ACHN (cell line): ENCODE measurements at places on chromosomes 3 and 15.

DNA sequence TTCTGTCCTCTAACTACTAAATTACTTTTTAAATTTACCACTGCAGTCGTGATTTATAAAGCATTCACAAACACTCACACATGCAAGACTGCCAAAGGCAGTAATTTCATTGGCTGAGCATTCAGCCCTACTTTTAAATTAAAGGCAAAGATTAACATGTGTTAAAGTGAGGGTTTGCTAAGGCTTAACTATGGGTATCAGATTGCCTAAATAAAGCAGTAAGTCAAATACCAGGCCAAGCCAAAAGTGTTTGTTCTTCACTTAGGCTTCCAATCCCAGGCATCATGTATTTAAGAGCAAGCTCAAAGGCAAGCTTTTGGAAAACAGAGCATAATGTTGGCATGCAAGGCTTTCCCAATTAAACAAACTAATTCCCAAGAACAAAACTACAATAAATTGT is 187.3 kb downstream of the SUCNR1 start:
- no peak for DNase-seq

DNA sequence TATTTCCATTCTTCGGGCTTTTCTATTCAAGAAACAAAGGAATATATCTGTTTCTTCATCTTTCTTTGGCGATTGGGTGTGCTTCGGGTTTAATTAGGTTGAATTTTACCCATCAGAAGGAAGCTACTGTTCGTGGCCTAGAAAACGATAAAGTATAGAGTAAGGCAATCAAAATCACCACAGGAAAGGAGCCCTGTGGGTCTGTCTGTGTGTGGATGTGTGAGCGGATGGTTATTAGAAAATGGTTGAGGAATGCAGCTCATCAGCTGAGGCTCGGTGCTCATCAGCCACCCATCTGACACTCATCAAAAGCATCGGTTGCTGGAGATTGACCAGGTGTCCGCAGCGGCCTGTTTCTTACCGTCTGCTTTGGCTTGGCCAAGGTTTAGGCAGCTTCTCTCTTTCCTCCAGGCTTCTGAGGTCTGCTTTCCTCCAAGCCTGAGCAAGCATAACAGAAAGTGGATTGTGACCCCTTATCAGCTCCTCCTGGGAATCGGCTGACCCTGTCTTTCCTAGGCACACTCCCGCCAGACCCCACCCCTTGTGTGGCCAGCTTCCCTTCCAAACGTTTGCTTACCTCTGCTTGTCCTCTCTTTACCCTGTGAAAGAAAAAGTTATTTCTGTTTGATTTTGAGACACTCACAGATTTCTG is 17.6 kb upstream of the ISLR start:
- DNase-seq, result no peak

DNA sequence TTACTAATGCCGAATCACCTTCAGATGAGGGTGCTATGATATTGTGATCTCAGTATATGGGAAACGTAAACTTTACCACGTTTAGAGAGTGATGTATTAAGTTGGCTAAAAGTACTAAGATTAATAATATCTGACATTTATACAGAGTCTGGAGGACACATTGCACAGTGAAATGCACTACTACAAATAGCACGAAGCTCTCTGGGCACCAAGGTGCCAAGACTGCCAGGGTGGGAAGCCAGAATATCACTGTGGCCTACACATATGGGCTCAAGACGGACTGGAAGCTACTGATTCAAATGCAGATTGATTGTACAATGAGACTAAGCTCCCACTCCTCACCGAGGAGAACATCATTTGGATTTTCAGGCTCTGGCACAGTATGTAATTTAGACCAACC is 113.3 kb upstream of the LIPC start:
- DNase-seq, result no peak

GRCh38 chr3:167318306-167318705 is 61.8 kb downstream of the ZBBX start:
- no peak for DNase-seq

GRCh38 chr15:65888981-65889380 is 19.7 kb downstream of the RAB11A start:
- DNase-seq, result no peak

- peak; percentile 3 for DNase-seq
Observed at GRCh38 chr3:140219923-140220452, 285.0 kb downstream of the CLSTN2 start.

- no peak for DNase-seq
Observed at GRCh38 chr3:42183991-42184632, 81.9 kb downstream of the CCK start.

DNA sequence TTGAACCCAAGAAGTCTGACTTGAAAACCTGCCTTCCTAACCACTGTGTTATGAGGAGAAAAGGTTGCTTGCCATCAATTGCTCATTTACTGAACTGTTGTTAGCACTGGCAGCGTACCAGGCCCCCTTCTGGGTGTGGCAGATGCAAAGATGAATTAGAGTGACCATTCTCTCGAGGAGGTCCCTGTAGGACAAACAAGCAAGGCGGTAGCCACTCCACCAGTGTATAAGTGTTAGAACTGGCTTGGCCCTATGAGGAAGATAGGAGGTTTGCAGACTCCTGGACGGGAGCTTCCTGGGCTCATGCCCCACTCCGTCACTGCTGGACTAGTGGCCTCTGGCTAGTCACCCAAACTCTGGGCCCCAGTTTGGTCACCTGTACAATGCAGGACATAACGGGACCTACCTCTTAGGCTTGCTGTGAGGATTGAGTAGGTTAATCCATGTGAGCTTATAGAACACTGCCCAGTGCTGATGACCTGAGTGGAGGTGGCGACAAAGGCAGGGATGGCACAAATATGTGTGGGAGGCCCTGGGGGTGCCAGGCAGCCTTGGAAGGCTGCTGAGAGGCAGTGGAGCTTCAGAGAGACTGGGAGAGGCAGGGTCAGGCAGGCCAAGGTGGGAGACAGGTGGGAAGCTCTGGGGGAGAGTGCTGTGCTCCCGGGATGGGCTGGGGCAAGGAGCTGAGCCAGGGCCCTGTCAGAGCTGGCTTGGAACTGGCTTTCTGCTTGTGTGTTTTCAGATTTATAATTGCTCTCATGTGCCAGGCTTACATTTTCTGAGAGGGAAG is 145.9 kb downstream of the DNAJB8 start:
- no peak for DNase-seq

DNA sequence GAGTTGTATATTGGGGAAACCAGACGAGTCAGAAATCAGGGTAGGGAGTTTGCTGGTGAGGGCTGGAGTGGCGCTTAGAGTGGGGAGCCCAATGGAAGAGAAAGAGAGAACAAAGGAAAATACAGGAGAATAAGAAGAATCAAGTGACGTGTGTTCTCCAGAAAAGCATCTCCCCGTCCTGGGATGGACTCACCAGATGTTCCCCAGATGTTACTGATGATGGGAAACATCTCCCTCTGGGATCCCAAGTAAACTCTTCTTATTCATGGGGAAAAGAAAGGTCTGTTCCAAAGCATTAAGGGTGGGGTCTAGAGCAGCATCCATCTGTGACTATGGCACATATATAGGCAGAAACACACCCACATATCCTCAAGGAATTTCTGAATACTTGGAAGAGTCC is 3.0 kb upstream of the CSRNP1 start:
- no peak for DNase-seq

DNA sequence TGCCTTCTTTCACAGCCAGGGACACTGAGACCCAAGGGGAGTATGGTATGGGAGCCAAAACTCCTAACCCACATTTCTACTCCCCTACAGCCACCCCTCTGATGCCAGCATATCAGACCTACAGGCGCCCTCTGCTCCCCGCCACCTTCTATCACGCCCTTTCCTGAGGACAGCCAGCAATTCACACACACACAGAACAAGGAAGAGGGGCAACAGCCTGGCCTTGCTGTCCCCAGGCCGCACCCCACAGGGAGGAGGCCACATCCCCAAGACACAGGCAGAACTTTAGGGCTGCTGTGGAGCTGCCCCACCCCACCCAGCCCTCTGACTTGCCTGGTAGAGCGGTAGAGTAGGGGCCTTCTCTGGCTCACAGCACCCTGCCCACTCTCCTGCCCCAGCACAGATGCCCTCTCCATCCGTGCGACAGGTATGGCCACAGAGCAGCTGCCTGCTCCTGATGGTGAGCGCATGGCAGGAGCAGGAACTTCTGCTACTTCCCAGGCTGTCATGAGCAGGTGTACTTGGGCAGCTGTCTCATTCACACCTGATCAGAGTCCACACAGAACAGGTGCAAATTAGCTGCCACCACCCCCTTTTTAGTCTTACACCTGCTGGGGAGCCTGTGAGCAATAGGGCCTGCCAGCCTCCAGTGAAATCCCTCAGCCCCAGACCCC is 33.4 kb downstream of the CCDC33 start:
- no peak for DNase-seq

DNA sequence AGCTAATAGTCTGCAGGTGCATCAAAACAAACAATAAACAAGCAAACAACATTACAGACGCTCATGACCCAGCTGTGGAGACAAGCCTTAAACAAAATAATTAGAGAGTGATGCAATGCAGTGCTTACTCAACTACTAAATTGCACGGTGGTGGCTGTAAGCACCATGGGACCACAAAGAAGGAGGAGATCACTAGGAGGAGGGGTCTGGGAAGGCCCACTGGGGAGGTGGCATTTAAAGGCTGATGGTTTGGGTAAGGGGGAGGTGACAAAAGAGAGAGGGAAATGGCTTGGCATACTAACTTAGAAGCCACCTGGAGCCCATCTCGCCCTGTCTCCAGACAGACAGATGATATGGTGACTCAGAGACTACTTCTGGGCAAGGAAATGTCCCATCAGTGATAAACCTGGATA is 516.7 kb downstream of the FOXP1 start:
- no peak for DNase-seq

GRCh38 chr3:177842743-177843734 is 645.8 kb upstream of the TBL1XR1 start:
- DNase-seq, result no peak

DNA sequence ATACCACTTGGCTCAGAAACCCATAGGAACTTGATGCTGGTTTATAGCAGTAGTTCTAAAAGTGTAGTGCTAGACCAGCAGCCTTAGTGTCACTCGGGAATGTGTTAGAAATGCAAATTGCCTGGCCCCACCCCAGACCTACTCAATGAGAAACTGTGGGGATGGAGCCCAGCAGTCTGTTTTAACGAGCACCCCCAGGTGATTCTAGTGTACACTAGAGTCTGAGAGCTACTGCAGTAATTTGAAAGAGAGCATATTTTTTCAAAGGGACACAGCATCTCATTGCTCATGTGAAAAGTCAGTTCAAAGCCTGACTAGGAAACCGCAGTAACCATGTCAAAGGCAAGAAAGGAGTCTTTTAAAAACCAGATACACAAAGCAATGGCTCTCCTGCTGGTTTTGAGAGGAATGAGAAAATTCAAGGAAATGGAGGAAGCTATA is 313.4 kb downstream of the SQOR start:
- no peak for DNase-seq

- DNase-seq, result no peak
Observed at GRCh38 chr3:177294221-177294620, 96.9 kb upstream of the TBL1XR1 start.

DNA sequence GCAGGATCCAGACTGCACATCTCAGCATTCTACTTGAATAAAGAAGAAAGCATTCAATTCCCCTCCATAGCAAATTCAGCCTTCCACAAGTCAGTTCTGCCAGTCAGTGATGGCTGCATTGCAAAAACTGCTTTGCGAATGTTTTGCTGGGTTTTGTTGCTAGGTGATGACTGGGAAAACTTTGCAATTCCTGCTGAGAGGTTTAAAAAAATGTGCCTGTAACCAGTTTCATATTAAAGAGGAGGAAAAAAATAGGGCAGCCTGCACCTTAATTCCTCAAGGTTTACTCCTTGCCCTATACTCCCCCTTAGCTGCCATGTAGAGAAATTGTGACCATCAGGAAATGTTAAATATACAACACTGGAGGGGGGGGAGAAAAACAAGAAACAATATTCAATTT is 225.6 kb upstream of the ATP11B start:
- peak; percentile 12 for DNase-seq

DNA sequence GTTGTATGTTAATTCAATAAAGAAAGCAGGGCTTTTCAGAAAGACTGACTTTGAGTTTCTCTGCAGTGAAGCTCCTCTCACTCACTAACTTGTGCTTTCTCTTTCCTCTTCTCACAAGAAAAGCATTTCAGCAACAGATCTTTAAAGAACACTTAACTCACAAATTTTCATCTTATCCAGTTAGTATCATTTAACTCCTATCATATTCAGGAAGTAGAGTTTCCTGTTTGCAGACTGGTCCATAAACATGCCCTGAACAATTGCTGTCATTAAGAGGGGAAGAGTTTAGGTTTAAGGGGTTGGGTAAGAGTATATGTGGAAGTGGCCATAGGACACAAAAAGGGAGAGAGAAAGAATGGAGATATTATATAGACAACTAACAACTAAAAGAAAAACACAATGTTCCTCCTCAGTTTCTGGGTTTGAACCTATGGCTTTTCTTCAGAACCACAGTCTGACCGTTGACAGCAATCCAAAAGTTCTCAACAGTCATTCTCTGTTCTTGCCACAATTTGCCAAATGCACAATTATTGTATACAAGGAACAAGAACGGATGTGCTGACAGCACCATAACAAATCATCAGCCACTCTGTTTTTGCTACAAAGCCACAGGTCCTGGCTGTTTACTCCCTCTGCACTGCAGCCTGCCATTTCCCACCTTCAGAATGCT is 63.9 kb downstream of the CHAC1 start:
- DNase-seq, result no peak

DNA sequence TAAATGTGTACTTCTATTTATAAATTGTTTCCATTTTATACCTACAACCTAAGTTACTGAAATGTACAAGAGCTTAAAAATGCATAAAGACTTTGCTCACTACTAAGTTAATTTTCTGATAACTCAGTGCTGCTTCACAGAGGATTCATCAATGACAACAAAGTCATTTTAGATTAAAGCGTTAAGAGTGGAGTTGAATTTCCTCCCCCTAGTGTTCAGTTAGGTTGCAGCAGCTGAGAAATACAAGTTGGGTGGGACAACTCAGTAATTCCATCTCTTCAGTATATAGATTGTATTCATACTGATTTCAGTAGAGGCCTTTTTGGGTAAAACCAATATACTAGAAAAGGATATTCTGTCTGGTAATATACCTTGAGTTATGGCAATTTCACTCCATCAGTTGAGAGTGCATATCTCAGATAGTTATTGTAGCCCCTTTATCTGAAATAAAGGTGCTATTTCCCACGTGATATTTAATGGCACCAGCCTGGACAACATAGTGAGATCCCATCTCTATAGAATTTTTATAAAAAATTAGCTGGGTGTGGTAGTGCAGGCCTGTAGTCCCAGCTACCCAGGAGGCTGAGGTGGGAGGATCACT is 6.9 kb upstream of the RPL35A start:
- DNase-seq, result peak; percentile 56

GRCh38 chr3:188397766-188398705 is 244.1 kb downstream of the LPP start:
- DNase-seq, result no peak

DNA sequence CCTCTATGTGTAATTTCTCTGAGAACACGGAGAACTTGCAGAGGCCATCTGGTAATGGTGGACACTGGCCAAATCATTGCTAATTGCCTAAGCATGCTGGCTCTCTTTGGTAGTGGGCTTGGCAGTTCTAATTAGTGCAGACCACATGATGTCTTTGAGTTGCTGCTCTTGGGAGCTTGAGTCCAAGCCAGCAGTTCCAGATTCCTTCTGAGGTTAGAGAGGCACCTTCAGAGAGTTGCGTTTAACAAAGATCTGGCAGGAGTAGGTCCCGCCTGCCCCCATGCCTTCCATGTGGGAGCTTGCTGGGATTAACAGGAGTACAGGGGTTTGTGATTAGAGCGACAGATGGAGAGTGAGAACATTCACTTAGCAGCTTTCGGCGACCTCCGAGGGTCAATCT is 449.0 kb upstream of the LMCD1 start:
- DNase-seq, result no peak
